Femur (tissue), 1 donor: ENCODE measurements at places on chromosomes 2 and 18.

GRCh38 chr18:50159654-50160046 is 35.3 kb downstream of the MYO5B start:
- no peak for DNase-seq

DNA sequence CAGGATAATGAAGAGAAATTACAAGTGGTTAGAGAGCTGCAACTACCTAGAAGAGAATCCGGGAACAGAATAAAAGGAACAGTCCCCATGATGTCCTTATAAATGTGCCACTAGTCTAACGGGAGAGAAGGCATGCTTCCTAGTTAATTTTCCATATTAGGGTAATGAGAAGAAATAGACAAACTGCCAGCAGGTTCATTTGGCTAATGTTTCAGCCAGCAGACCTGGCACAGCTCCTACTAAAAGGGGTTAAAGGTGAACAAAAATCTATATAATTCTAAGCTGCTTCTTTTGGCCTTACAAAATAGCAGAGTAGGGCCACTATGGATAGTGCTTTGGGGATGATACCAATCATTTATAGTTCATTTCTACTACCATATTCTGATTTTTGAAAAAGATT is 845.3 kb upstream of the GCFC2 start:
- DNase-seq: no peak

DNA sequence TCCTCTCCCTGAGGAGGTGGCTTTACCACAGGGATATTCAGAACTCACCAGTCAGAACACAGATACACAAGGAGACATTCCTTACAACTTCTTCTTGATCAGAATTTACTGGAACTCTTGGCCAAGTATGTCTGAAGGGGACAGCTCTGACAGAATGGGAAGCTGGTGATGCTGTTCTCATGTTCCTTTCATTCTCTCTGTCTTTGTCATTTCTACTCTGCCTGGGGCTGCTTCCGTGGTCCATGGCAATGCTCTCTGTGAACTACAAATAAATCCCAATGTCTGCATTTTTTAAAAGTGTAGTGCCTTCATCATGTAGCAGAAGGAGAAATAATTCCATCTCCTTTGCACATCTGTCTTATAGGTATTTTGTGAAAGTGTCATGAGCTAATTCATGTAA is 730.3 kb downstream of the CNTNAP5 start:
- DNase-seq: no peak

GRCh38 chr18:56851774-56852173 is 200.6 kb downstream of the WDR7 start:
- DNase-seq: no peak

DNA sequence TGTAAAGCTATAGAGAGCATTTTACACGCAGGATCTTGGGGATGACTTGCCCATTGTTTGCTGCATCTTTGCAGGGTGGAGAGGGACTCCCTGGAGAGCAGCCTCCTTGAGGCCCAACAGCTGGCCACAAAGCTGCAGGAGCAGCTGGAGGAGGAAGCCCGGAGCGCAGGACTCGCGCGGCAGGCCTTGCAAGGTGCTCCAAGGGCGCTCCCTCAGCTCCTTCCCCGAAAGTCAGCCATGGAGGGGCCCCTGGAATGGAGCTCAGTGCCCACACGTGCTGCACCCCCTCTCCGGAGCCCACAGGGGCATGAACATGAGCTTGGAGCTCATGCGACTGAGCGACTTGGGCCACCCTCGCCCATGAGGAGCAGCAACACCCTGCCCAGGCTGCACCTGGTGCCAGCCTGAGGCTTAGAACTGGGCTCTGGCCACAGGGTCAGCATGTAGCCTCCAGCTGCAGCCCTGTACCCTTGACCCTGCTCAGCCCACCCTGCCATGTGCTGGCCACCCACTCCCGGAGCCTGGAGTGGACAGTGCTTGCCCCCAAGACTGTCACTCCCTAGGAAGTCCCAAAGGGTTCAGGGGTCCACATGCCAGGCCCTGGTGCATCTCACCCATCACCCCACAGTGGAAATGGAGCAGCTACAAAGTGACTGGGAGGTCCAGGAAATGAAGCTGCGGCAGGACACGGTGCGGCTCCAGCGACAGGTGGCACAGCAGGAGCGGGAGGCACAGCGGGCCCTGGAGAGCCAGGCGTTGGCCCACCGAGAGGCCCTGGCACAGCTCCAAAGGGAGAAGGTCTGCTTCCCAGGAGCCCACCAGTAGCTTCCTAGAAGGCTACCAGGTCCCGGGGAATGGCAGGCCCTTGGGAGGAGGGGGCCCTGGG is 43.0 kb downstream of the CROCC2 start:
- peak; percentile 19 for DNase-seq

GRCh38 chr2:205590759-205591158 is 91.5 kb upstream of the NRP2 start:
- peak; percentile 29 for DNase-seq

GRCh38 chr2:75500633-75501032 is 60.1 kb downstream of the EVA1A start:
- no peak for DNase-seq

DNA sequence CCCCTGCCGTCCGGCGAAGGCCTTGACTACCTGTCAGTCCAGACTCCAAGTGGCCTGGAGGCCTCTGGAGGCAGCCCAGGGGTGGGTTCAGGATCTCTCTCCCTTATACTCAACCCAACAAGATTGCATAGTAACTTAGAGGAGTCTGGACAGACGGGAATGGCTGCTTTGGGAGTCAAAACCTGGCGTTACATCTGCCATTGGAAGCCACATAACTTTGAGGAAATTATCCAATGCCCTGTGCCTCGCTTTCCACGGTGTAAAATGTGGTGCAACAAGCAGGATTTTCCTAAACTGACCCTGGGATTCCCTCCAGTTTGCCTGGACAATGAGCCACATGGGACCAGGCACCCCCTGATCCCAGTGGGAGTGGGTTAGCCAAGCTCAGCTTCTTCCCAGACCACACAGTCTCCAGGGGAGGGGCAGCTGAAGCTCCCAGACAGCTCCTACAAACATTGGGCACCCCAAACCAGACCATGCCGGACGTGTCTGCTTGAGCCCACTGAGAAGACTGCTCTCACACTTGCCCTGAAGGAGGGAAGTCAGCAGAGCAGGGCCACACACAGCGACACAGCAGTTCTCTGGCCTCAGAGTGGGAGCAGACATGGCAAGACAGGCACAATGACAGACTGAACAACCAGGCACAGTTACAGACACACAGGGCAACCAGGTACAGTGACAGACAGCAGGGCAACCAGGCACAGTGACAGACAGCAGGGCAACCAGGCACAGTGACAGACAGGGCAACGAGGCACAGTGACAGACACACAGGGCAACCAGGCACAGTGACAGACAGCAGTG is 65.6 kb upstream of the RAB6C start:
- no peak for DNase-seq

GRCh38 chr2:189426886-189427285 is 14.4 kb upstream of the WDR75 start:
- DNase-seq: no peak

GRCh38 chr18:58314284-58314683 is 270.3 kb downstream of the NEDD4L start:
- DNase-seq: peak; percentile 50

DNA sequence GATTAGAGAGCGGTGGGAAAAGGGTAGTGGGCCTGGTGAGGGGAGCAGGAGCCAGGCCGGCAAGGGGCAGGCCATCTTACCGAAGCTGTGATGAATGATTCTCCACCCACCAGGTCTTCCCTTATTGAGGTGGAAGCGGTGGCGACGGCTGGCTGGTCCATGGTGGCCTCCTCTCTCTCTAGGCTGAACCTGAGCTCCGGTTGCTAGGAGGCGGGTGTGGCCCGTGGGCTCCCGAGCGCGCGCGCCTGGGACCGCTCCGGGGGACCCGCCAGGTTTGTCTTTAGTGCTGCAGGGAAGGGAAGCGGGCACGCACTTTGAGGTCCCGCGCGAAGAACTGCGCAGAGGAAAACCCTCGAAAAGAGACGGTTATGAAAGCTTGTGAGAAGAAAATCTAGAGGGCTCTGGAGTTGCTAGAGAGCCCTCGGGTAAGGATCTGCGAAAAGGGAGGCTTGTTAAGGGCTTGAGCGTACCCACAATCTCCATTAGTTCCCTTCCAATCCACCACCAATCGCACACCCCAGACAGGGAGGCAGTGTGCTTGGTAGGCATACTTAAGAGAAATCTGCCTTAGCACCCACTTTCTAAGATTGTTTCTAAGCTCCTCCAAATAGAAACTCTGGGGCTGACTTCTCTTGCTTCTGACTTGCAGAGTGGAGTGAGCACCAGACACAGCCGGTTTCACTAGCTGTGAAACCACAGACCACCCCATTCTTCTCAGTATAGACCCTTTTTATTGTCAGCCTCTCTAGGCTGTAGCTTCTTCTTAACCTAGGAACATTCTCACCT is at the start of gene STPG4:
STPG4 (minus strand) TSS at position 218 of the 786 bp plus-strand sequence; CDS start at position 161, 57 bp downstream.
- no peak for DNase-seq

- DNase-seq: peak; percentile 4
Measured at GRCh38 chr2:11562011-11562410, 28.2 kb downstream of the GREB1 start.

- no peak for DNase-seq
Measured at GRCh38 chr2:227728035-227728434, at the start of gene SCYGR7. Gene SCYGR7 (plus strand): TSS chr2:227728335. CDS start chr2:227728335, 0 bp downstream.

DNA sequence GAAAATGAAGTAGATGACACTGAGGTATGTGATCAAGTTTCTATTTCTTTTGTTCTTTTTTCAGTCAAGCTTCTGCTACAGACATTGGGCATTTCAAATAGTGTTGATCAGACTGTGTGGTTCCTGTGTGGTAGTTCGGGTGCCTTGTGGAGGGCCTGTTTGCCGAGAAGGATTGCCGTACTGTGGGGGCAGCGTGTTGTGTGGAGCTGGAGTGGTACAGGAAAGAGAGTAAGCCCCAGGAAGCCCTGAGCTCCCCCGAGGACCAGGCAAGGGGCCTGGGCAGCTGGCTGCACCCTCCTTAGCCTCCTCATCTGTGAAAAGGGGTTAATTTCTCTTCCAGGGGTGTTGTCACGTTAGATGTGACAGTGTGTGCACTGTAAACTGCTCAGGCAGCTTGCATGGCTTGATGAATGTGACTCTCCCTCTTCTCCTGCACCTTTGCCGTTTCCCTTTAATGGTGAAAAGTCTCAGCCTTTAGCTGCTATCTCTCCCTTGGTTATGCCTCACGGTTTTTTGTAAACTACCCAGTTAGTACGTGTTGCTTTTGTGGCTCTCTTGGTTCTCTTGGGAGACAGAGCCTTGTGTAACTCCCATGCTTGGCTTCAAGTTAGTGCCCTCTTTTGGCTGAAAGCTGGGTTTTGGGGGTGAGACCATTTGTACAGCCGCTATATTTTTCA is 19.5 kb downstream of the C2orf74 start:
- DNase-seq: no peak

DNA sequence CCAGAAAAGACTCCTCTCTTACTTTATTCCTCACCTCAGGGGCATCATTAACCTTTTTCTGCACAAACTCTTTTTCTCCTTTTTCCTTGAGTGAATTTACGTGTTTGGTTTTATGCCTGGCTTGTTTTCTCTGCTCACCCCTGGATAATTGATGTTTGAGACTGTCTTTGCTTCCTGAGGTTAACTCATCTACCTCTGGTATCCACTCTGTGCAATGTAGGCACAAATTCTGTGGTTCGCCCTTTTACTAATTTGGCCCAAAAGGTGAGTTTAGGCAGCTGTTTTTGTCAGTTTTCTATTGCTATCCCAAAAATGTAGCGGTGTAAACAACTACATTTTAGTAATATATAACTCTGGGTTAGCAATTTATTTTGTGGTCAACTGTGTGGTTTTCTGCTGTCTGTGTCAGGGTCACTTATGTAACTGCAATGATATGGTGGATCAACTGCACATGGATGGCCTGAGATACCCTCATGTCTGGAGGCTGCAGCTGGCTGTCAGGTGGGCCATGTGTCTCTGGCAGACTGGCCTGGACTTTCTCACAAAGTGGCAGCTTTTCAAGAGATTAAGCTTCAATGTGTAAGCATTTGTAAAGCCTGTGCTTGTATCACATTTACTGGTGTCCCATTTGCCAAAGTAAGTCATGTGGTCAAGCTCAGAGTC is 329.7 kb downstream of the FSIP2 start:
- DNase-seq: peak; percentile 35

DNA sequence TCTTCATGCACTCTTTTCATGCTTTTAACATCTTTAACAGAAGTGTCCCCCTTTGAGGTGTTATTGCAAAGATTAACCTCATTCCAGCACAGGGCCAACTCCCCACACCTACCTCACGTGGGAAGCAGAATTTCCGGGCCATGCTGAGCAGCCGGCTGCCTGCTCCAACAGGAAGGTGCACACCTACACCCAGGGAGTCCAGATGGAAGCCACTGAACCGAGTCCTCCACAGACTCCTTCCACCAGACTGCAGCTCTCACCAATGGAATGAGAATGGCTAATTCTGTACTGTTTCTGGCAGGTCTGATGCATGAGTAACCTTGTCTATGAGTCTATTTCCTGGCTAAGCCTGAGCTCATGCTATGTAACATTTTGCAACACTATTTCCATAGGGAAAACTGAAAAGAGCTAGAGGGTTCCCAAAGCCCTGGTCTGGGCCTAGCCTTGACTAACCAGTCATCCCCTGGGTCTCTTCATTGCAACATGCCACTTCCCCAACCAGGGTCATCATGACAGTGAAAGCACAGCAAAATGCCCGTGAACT is 11.0 kb downstream of the ERFE start:
- peak; percentile 17 for DNase-seq

GRCh38 chr2:72276356-72276755 is 128.7 kb upstream of the CYP26B1 start:
- DNase-seq: no peak

DNA sequence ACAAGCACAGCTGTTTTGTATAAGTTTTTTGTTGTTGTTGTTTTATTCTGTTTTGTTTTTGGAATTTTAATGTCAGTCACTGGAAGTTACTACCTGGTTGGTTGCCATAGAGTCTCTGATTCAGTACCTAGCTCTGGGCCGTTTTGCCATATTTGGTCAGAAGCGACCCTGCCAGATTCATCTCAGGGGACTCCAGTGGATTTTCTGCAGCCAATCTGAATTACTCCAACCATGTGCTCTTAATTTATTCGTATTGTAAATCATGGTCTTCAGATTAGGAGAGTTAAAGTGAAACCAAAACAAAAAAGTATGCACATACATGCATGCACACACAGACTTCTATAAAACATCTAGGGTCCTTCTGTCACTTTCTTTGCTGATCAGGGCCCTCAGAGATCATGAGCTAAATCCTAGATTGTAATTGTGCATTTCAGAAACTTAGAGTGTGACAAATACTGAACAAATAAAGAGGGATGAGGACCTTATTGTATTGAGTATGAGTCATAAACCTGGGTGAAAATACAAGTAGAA is 317.4 kb upstream of the UBE2E3 start:
- peak; percentile 50 for DNase-seq

- DNase-seq: no peak
Measured at GRCh38 chr2:111995148-111995547, 59.9 kb upstream of the TMEM87B start.

DNA sequence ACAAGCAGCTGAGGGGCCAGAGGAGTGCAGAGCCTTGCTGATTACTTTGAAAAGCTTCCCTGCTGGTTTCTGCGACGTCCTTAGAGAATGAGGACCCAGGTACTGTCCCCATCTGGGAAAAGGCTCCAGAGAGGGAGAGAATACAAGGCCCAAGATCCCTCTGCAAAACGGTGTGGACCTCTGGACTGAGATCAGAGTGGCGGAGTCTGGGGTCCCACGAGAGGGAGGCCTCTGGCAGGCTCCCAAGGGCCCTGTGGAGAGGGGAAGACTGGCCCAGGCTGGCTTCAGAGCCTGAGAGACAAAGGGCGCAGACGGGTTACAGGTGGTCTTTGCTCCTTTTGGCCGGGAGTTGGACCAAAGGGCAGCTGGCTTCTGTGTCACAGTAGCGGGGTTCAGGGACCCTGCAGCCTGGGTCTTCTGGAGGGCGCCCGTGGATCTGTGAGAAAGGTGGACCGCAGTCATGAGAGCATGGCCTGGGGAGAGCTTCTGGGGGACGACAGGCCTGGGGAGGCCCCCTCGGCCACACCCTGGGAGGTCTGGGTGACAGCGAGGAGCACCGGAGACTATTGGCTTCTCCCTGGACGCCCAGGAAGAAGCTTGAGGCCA is 805 bp downstream of the SNORC start:
- DNase-seq: no peak
